ENCODE measurements at places on chromosomes 2 and 18.

DNA sequence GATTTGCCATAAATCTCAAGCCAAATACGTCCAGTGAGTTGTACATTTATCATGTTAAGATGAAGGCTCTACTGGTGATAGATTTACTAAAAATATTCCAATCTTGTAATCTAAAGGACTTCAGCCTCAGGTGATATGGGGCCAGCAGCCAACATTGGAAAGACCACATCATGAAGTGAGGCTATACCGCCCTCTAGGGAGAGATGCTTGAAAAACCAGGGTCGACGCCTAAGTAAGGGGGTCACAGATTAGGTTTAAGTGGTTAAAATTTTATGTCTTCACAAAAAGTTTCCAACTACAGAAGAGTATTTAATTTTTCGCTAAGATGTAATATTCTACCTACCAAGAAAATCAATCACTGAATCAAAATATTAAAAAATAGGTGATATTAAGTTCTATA lies 33.3 kb downstream of the DOCK10 start:
- no peak for DNase-seq

GRCh38 chr2:100610381-100610831 lies 47.6 kb downstream of the PDCL3 start:
- DNase-seq = peak; percentile 60

DNA sequence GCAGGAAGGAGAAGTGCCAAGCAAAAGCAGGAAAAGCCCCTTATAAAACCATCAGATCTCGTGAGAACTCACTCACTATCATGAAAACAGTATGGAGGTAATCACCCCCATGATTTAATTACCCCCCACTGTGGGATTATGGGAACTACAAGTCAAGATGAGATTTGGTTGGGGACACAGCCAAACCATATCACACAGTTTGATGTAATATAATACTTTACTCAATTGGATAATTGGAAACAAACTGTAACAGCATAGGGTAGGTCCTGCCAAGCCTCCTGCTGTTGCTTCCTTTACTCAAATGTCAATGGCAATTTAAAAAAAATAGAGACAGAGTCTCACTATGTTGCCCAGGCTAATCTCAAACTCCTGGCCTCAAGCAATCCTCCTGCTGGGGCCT lies 15.5 kb upstream of the METTL21A start:
- DNase-seq = no peak

DNA sequence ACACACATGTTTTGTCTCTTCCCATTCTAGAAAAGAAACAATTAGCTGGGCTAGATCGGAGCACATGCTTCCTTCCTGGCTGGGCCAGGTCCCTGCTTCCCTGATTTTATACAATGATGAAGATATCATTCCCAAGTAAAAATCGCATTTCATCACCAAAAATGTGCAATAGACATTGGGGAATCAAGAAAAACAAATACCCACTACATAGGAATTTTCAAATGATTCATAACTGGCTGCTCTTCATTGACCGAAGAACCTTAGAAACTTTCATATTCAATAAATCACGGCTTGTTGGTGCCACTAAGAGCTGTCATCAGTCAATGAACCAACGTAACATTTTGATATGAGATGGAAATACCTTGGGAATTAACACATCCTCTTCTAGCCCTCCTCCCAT lies 373.6 kb upstream of the TRIB2 start:
- no peak for DNase-seq

GRCh38 chr18:27249933-27250332 lies 64.8 kb upstream of the CHST9 start:
- DNase-seq = no peak

DNA sequence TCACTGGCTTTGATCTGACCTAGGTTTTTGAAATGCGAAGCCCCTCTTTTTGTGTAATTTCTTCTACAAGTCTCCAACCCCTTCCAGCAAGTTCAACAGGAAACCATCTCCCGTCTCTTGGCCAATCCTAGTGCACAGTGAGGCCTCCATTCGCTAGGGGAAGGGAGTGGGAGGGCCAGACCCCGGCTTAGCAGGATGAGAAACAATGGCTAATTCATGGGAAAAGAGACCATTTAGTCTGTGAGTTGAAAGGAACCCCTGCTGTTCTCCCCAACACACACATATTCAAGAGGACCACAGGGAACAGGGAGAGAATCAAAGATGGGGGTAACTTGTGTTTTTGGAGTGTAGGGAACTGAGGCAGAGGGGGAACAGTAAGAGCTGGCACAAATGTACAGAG lies 83.0 kb downstream of the RTN4 start:
- no peak for DNase-seq

- no peak for DNase-seq
These were observed 32.8 kb downstream of the COBLL1 start for GRCh38 chr2:164808776-164809175.

DNA sequence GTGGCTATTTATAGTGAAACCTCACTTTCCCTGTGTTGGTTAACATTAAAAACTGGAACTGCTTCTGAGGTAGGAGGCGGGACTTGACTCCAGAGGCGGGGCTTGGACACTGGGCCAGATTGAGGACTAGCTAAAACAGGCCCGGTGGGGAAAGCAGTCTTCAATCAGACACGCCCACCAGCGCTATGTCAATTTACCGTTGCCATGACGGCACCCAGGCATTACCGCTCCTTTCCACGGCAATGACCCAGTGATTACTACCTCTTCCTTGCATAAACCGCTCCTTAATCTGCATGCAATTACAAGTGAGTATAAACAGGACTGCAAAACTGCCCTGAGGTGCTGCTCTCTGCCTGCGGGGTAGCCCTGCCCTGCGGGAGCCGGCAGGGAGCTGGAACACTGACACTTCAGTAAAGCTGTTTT lies 35.3 kb downstream of the LRRFIP1 start:
- DNase-seq = peak; percentile 82

DNA sequence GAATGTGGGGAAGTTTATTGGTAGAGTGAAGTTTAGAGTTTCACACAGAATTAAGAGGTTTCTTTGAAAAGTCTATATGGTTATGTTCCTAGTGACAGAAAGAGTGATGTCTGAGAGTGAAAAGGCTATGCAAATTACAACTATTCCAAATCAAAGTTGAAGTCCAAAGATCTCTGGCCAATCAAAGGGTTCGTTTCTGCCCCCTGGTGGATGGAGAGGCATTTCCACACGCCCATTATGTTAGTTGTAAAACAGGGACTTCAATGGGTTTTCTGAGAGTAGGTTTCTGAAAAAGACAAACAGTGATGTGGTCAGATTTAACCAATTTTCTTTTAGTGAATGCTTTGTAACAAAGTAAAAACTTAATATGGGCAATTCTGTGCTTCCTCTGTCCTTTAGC lies 441.5 kb upstream of the POU3F3 start:
- no peak for DNase-seq

GRCh38 chr18:49510393-49511115 lies 23.5 kb upstream of the C18orf32 start:
- peak; percentile 30 for DNase-seq

GRCh38 chr18:10142056-10142455 lies 228.2 kb downstream of the VAPA start:
- DNase-seq = no peak

DNA sequence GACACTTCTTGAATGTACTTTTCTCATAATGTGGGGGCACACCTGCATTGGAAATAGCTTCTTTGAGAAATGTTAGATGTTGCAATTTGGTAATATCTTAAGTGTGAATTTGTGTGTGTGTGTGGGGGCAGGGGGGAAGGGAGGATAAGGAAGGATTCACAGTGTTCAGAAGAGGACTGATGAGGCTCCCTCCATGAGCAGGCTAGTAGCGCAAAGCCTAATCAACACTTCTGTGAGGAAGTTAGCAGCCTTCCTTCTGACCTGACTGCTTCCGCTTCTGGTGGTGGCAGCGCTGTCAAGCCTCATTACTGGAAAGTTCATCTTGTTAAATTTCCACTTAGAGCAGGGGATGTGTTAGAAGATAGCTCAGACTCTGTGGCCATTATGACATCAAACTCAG lies 295.4 kb upstream of the SPRED2 start:
- no peak for DNase-seq

- DNase-seq = no peak
These were observed 42.6 kb downstream of the ARHGAP15 start for GRCh38 chr2:143171817-143172216.

GRCh38 chr2:9002637-9003365 lies 683 bp downstream of the MBOAT2 start:
- no peak for DNase-seq

- no peak for DNase-seq
These were observed 22.3 kb upstream of the CAVIN2 start for GRCh38 chr2:191869178-191869577.

- no peak for DNase-seq
These were observed 52.9 kb upstream of the SERPINB2 start for GRCh38 chr18:63834471-63835113.

DNA sequence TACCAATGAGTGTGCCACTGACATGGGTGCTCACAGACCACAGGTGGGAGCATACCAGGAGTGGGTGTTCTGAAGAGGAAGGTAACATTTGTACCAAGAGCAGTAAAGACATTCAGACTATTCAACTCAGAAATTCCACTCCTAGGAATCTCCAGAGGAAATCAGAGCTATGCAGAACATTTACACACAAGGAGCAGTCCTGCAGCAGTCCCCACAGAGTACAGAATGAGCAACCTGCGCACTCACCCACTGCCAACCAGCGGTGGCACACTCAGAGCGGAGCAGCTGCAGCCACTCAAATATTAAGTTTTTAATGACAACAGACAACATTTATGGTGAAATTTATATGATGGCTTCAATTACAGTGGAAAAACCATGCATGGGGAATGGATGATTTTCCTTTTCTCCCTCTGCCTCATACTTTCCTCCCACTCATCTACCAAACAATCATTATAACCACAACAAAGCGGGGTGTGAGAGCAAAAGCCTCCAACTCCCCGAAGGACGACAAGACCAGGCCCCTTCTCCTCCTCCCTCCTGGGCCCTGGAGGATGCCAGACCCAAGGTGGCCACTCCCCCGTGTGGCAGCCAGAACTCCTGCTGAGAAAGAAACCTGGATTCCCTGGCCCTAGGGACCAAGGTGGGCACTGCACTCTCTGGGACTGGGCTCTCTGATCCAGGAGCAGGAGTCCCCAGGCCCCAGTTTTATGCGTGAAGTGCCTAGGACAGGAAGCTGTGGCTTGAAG lies 5.4 kb downstream of the HS6ST1 start:
- no peak for DNase-seq

DNA sequence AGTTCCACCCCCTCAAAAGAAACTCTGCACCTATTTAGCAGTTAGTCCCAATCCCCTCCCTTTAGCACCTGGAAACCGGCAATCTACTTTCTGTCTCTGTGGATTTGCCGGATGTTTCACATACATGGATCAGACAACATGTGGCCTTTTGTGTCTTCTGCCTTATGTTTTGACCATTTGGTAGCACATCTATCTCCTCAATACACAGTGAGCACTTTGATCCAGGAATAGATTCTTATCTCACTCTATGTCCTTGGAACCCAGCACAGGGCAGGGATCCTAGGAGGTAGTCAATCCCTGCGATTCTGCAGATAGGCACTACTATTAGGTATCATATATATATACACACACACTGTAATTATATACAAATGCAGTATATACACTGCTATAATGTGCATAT lies 3.8 kb upstream of the OTOF start:
- no peak for DNase-seq

- DNase-seq = no peak
These were observed 748 bp downstream of the LIPG start for GRCh38 chr18:49562481-49563129.

DNA sequence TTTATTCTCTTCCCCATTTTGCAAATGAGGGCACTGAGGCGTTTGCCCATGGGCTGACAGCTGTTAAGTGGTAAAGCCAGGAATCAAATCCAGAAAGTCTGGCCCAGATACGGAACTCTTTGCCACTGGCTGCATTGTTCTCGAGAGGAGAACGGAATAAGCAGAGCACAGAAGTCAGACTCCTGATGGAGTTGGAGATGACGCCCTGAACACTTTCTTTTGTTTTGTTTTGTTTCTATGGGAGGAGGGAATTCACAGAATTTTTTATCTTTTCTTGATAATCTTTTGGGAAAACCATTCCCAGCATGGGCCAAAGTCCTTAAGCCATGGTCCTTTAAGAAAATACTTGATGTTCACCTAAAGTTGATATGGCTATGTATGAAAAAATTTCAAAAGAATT lies 322.2 kb downstream of the RDH14 start:
- no peak for DNase-seq

- no peak for DNase-seq
These were observed 338.4 kb downstream of the MBD2 start for GRCh38 chr18:53886058-53886457.

DNA sequence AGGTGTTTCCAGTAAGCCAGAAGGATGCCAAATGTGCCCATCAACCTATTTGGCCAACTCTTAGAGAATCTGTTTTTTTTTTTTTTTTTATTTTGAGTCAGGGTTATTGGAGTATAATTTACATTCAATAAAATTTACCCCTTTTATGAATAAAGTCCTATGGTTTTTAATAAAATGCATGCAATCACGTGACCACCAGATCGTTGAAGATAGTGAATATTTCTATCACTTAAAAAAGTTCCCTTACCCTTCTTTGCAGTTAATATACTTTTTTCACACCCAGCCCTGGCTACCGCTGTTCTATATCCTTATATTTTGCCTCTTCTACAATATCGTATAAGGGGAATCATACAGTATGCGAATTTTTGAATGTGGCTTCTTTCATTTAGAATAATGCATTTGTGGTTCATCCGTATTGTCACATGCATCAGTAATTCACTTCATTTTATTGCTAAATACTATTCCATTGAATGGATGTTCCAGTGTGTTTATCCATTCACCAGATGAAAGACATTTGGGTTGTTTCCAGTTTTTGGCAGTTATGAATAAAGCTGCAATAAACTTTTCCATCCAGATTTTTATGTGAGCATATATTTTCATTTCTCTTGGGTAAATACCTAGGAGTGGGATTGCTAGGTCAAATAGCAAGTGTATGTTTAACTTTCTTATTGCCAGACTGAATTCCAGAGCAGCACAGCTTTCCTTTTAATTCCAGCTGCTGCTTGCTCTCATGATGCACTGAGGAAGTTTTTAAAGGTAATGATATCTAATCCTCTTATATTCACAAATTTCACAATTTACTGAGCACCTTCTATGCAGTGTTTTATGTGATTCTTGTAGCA lies 156.3 kb upstream of the NT5C1B start:
- DNase-seq = no peak

- no peak for DNase-seq
These were observed 98.9 kb upstream of the ZFP36L2 start for GRCh38 chr2:43325107-43325811.

GRCh38 chr2:33505966-33506365 lies 29.5 kb downstream of the RASGRP3 start:
- no peak for DNase-seq

All from tibial nerve (tissue), 4 donors.